ENCODE measurements at places on chromosomes 2 and 18. TPM values are rescaled to one million over a fixed set of nuclear protein-coding genes. Genes with fewer than 3 reads are reported as not detected.

The KLF7 gene
- total RNA-seq: 16.8 TPM

DNA sequence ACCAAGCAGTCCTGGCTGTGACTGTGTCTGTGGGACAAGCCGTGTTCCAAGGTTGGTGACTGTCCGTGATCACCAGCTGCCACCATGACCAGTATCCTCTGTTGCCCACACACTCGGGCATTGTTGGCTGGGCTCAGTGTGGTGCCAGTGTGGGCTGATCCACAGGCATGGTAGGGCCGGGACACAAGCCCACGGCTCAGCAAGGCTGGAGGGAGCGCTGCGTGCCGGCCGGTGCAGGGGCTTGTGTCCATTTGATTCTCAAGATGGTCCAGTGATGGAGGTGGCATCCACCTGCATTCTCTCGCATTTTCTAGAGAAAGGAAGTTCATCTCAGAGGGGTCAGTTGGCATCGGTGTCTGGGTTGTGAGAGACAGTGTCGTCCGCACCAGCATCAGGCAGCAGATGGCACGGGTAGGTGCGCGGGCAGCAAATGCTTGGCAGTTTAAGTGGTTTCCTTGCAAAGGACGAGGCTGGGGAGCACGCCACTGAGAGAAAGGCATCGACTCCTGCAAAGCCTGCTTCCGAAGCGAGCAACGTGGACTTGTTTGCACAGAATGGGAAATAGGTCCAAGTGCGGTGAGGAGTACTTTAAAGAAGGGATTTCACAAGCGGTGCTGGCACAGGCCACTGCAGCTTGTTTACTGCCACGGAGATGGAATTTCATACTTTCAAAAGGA lies 20.9 kb downstream of the TWIST2 start:
- DNase-seq: no peak

DNA sequence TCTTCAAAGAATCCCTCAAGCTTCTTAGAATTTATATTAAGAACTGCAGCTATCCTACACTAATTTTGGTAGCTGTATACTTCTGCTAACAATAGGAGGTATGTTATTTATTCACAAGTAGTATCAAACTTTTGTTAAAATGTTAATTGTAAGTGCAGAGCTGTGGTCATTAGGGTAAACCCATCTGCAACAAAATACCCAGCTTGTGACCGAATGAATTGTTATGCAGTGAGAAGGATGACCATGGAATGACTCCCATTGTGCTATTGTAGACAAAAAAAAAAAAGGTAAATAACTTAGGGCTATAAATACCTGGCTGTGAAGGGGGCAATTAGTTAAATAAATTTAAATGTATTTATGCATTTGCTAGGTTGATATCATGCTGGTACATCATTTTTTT lies 186.1 kb downstream of the ADCYAP1 start:
- no peak for DNase-seq

The MSTN gene
- total RNA-seq: not detected

GRCh38 chr2:148614322-148615049 lies 30.1 kb upstream of the EPC2 start:
- DNase-seq: peak; percentile 97

GRCh38 chr2:25420820-25421237 lies 79.1 kb upstream of the DNMT3A start:
- no peak for DNase-seq

DNA sequence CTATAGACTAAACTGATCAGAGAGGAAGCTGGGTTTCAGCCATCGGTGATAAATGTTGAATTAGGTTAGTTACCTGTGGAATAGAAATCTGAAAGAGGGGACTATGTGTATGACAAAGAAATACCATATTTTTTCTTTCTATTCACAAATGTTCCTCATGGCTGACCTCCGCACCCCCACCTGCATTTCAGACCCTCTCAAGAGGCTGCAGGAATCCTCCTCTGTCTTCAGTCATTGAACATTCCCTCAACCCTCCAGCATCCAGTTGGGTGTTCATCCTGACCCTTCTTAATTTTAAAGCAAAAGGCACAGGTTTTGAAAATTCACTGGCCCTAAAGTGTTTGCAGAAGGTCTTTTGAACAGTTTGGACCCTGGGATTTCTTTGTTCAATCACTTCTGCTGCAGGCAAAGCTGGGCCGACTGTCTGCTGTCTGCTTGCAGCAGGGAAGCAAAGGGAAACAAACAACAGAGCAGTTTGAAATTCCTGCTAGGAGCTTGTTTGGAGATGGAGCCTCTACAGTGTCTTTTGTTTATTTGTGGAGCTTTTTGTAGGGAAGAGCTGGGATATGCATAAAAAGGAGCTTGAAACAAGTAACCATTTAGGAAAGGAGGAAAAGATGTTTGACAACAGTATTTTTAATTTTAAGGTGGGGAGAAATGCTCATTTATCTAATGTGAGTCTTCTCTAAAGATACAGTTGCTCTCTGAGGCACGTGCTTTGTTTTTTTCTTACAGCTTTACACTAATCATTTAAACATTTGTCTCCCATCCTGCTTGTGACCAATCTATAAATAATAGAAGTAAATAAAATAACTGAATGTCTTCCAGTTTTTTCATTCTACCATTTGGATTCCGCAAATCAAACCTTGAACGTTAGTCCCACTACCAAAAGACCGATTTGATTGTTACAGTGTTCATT lies 213.3 kb upstream of the MMADHC start:
- DNase-seq: no peak

DNA sequence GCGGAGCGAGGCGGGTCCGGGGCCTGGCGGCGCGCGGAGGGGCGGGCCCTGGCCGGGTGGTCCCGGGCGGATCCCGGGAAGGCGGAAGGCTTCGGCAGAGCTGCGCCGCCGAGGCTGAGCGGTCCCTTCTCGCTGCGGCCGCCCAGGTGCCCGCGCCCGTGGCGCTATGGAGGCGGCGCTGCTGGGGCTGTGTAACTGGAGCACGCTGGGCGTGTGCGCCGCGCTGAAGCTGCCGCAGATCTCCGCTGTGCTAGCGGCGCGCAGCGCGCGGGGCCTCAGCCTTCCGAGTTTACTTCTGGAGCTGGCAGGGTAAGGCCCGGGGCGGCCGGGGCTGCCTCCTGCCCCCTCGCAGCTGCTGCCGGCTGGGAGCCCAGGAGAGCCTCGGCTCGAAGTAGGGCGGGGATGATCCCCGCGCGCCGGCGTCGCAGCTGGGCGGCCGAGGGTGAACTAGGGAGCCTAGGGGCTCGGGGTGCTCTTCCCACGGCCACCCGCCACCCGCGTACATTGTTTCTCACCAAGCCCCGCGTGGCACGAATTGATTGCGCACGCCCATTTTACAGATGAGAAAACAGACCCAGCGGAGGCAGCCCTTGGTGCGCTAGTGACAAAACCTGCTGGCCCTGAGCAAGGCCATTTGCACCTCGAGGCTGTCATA lies at the start of gene SLC66A3:
SLC66A3 (plus strand) TSS at position 87 of the 655 bp plus-strand sequence; CDS start at position 167, 80 bp downstream.
- DNase-seq: peak; percentile 60

The KIF5C gene
- 2.1 TPM for total RNA-seq

DNA sequence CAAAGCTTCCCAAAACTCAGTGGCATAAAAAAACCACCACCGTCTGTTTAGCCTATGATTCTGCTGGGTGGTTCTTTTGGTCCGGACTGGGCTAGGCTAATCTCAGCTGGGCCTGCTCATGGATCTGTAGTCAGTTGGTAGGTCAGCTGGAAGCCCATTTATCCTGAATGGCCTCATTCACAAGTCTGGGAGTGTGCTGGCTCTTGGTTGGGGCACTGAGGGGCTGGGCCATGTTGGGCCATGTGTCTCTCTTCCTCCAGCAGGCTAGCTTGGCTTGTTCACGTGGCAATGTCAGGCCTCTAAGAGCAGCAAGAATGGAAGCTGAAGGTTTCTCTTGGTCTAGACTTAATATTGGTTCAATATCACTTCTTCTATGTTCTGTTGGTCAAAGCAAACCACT lies 95.7 kb upstream of the HS6ST1 start:
- no peak for DNase-seq

The AGAP1 gene
- 17.6 TPM for total RNA-seq

The PLEK gene
- not detected for total RNA-seq

The UBXN2A gene
- total RNA-seq: 20.7 TPM

The ALLC gene
- not detected for total RNA-seq

- no peak for DNase-seq
These were observed 55.0 kb downstream of the KCNF1 start for GRCh38 chr2:10966741-10967140.

GRCh38 chr2:236963631-236964182 lies 122.0 kb upstream of the COPS8 start:
- no peak for DNase-seq

The DGKD gene
- total RNA-seq: 20.7 TPM

- DNase-seq: peak; percentile 56
These were observed 30.8 kb downstream of the CCDC93 start for GRCh38 chr2:117983040-117983439.

DNA sequence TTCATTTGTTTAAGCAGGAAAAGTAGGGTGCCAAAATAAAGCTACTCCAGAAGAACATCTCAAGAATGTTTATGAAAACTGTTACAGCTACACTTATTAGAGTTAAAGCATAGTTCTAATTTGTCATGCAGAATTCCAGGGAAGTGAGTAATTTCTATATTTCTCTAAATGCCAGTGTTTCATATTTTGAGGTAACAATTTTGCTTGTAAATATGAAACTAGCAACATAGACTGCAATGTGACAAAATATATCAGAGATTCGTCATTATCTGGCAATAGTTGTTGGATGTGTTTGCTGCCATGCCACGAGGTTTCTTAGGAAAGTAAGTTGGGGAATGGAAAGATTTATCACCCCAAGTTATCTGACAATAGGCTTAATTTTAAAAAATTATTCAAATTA lies 424.1 kb upstream of the ZEB2 start:
- no peak for DNase-seq

The PRSS56 gene
- not detected for total RNA-seq

DNA sequence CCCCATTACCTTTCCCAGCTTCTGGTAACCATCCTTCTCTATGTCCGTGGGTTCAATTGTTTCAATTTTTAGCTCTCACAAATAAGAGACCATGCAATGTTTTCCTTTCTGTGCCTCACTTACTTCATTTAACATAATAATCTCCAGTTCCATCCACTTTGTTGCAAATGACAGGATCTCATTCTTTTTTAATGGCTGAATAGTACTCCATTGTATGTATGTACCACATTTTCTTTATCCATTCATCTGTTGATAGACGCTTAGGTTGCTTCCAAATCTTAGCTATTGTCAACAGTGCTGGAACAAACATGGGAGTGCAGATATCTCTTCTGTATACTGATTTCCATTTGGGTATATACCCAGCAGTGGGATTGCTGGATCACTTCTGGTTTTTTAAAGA lies 1.8 kb downstream of the CABYR start:
- no peak for DNase-seq

- DNase-seq: no peak
These were observed 12.8 kb downstream of the TANK start for GRCh38 chr2:161172901-161173540.

- DNase-seq: no peak
These were observed 77.0 kb downstream of the MBD2 start for GRCh38 chr18:54147439-54147838.

The BCL2 gene
- total RNA-seq: 6.3 TPM

The FHOD3 gene
- total RNA-seq: 117 TPM

DNA sequence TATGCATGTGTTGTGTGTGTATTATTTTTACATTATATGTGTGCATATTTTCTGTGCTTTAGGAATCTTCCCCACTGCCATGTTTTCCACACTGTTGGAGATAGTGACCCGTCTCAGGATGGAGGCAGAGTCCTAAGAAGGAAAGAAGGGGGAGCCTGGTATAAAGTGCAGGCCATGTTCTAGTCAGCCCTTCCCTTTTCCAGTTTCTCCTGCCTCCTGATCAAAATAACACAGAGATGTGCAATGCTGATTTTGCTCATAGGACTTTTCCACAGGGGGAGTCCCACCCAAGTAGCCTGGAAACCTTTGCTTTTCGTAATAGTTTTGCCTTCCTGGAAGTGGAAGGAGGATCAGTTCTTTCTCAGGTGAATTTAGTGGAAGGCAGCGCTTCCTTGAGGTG lies 72.8 kb upstream of the FAM237A start:
- no peak for DNase-seq

GRCh38 chr2:137892739-137893138 lies 71.5 kb upstream of the HNMT start:
- DNase-seq: no peak

- DNase-seq: no peak
These were observed 53.5 kb upstream of the ASAP2 start for GRCh38 chr2:9152975-9153642.

DNA sequence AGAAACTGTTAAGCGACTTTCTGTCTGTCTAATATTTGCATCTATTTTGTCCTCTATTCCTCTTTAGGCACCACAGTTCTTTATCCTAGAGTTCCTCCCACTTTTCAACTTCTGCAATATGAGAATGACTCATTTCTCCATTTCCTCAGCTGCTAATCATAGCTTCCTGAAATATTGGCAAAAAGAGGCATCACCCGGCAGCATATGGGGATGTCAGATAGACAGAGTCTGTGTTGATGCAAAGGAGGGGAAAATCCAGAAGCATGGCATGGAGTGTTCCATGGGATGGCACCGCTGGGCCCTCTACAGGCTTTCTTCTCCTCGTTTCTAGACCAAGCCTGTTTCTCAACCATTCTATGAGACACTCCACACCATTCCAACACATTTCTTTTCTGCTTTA lies 93.4 kb downstream of the DOCK10 start:
- no peak for DNase-seq

The ZDBF2 gene
- 10.1 TPM for total RNA-seq

The REG1B gene
- not detected for total RNA-seq

The OR6B2 gene
- total RNA-seq: not detected

The SOCS6 gene
- total RNA-seq: 27.6 TPM

GRCh38 chr2:236712961-236713673 lies 143.5 kb downstream of the ACKR3 start:
- no peak for DNase-seq

DNA sequence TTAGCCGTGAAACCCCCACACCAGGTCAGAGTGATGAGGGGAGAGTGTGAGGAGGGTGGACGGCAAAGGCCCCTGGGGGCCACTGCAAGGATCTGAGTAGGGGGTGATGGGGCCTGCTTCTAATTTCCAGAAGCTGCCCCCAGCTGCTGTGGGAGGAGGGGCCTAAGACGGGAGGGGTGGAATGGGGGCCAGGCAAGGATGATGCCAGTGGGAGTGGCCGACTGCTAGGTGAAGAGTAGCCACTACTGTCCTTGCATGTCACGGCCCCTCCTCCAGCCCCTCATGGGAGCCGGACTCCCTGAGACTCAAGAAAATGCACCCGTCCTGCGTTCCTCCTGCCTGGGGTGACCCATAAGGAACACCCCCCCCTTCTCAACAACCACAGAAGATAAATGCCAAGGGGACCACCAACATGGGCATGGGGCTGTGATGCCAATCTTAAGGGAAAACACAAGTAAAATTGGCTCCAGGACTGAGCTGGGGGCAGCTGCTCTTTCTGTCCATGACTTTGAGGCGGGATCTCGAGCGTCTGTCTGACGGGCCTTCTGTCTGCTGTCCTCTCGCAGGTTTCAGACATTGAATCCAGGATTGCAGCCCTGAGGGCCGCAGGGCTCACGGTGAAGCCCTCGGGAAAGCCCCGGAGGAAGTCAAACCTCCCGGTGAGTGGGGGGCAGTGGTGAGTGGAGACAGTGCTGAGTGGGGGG lies 24.2 kb upstream of the PRLH start:
- no peak for DNase-seq

All from renal cortical epithelial cell (primary cell).